Stimulated activated CD8-positive, alpha-beta memory T cell treated with anti-CD3 and anti-CD28 coated beads, Interleukin-12 subunit alpha, Interleukin-12 subunit beta, amount 100 ng/mL, for 1 hour (primary cell): ENCODE measurements at places on chromosomes 4 and X.

DNA sequence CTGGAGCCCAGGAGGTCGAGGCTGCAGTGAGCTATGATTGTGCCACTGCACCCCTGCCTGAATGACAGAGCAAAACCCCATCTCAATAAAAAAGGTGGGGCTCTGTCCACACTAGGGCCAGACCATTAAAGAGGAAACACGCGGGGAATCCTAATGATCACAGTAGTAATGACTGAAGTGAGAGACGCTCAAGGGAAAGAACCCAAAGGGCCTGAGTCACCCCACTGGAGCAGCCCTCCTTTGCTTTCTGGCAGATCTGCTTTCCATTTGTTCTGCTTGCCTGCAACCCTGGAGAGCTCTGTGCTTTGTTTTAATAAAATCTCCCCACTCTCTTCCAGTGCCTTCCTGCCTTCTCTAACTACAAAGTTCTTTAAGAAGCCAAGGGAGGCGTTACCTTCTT, 5.0 kb downstream of the TFDP3 start:
- no peak for DNase-seq

GRCh38 chrX:68644861-68645260, 2.6 kb upstream of the STARD8 start:
- DNase-seq, result no peak

- DNase-seq, result no peak
Observed at GRCh38 chrX:94454606-94455005, 780.6 kb downstream of the FAM133A start.

- DNase-seq, result no peak
Observed at GRCh38 chrX:110032534-110033147, 29.7 kb downstream of the TMEM164 start.

- no peak for DNase-seq
Observed at GRCh38 chr4:168646001-168646768, 149.3 kb downstream of the PALLD start.

DNA sequence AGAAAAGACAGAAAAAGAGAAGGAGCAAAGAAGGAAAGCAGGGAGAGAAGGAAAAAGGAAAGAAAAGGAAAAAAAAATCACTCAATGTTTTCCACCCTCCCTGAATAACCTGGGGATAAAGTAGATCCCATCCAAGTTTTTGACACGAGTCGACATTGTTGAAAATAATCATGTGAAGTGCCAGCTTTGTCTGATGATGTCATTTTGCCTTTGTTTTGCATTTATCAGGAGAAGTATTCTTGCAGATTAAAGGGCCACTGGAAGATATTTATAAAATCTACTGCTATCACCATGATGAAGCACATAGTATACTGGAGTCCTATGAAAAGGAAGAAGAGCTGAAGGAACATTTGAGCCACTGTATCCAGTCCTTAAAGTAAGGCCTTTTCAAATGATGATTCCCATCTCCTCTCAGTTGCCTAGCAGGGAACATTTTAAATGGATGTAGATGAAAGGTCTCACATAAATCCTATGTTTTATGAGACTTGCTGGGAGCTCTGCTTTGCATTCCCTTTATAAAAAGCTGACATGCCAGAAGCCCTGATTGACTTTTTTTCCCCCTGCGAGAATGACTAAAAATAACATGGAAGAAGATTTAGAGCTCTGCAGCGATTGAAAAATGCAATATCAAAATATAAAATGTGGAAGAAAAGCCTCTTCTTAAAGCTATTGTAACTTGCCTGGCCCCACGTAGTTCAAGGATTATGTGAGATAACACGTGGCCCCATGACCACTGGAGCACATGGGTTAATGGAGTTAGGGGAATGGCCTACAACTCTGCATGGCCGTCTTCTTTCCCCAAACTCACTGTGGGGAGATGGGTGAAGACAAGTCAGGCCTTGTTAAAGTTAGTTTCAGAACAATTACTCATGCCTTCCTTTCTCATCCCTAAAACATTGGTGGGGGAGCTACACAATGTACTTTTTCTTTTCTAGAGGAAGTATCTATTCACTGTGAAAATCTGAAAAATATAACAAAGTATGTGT, 77.5 kb downstream of the INTS12 start:
- DNase-seq, result no peak

- DNase-seq, result no peak
Observed at GRCh38 chrX:145393702-145394235, 146.5 kb downstream of the SPANXN1 start.

- no peak for DNase-seq
Observed at GRCh38 chr4:340011-340410, 2.4 kb downstream of the ZNF141 start.

GRCh38 chr4:17962171-17962570, 59.4 kb downstream of the LCORL start:
- no peak for DNase-seq

DNA sequence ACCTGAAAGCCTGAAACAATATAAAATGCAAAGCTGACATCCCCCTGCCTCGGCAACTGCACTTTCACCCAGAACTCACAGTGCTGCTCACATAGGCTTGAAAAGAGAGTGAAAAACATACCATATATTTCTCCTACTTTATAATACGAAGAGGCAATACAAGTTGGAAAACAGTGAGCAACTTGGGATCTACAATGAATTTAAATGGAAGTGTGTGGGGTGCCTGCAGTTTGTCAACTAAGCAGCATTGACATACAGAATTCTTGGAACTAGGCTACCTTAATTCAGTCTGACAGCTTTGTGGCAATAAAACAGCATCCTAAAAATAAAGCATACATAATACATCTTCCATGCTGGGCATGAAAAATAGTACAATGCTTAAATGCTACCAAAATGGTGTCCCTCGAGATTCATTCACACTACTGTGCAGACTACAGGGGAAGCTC, 8.0 kb downstream of the GASK1B start:
- DNase-seq, result no peak

- DNase-seq, result no peak
Observed at GRCh38 chr4:183284258-183284785, 35.8 kb downstream of the CLDN22 start.
